ENCODE measurements at places on chromosomes 5 and 9. TPM values are rescaled to one million over a fixed set of nuclear protein-coding genes. Genes with fewer than 3 reads are reported as not detected.

GRCh38 chr5:37723162-37723961, 116.5 kb downstream of the GDNF start:
- no peak for DNase-seq

- no peak for DNase-seq
Observed at GRCh38 chr5:148931453-148932057, 105.1 kb downstream of the ADRB2 start.

GRCh38 chr5:150700246-150700593, 642 bp downstream of the RBM22 start:
- no peak for DNase-seq

DNA sequence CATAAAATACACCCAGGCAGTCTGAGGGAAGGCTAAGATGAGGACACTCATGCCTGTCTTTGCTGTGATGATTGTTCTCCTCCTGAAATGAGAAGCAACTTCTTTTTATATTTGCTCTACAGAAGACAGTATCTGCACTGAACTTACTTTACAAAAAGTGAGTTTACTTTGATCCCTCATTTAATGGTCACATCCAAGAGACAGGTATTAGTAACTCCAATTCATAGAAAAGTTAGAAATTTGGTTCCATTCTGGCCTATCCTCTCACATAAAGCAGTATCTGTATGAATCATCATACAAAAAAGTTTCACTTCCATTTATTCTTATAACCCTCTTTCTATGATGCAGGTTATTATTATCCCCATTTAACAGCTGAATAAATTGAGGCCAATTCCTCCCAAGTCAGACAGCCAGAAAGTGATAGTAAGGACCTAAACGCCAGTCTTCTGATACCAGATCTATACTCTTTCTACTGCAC, 15.2 kb downstream of the TSTD2 start:
- DNase-seq: no peak

- DNase-seq: no peak
Observed at GRCh38 chr5:172178991-172179989, 8.7 kb downstream of the STK10 start.

GRCh38 chr5:126720369-126720768, 56.6 kb upstream of the LMNB1 start:
- DNase-seq: no peak

- no peak for DNase-seq
Observed at GRCh38 chr5:14781106-14781505, 90.5 kb downstream of the ANKH start.

DNA sequence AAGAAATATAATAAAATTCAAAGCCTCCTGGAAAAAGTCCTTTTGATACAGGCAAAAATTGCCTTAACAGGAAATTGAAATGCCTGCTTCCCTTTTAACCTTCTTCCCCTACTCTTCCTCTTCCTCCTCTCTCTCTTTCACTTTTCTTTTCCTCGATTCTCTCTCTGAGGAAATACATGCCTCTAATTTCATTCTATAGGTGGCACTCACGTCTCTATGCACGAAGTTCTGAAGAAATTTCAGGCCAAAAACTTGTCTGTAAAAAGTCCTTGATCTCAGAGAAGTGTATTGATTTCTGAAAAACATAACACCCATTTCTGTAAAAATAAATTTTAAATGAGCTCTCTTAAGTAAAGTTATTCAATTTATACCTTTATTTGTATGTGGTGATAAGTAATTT, 371.7 kb upstream of the IRX4 start:
- no peak for DNase-seq

- no peak for DNase-seq
Observed at GRCh38 chr9:113628621-113629020, 165.1 kb downstream of the RGS3 start.

- no peak for DNase-seq
Observed at GRCh38 chr5:115179394-115180164, 9.9 kb upstream of the TRIM36 start.

- DNase-seq: no peak
Observed at GRCh38 chr9:129072171-129072570, 8.7 kb upstream of the DOLPP1 start.

The GDA gene
- total RNA-seq: not detected

The SPINK7 gene
- total RNA-seq: 31.5 TPM

The PCDHGA1 gene
- 0.54 TPM for total RNA-seq

The FRMD3 gene
- 3.9 TPM for total RNA-seq

The C9orf153 gene
- total RNA-seq: not detected

The MSX2 gene
- total RNA-seq: 5.8 TPM

The ADAMTS6 gene
- total RNA-seq: 0.89 TPM

The XPA gene
- total RNA-seq: 12.6 TPM

The COX7C gene
- total RNA-seq: 379 TPM

The FYB1 gene
- 1.5 TPM for total RNA-seq

The C7 gene
- total RNA-seq: 9.5 TPM

The TARS1 gene
- 38.9 TPM for total RNA-seq
